Cardiac muscle cell (in vitro differentiated cells and primary cell): ENCODE measurements at places on chromosomes 1 and 21.

DNA sequence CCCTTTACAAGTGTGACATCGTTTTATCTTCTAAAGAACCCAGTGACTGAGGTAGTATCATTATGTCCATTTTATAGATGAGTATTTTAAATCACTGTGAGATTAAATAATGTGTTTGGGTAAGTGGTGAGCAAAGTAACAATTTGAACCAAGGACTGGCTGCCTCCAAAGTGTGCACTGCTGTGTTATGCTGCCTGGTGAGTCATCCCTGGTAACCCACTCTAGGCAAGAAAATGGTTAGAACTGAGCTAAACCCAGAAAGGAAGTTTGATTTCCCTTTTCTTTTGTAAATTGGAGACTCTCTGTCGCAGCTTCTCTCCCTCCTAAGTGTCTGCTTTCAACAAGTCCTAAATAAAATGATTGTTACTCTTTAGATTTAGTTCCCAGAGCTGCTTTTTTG, 342.8 kb upstream of the KAZN start:
- peak; percentile 8 for DNase-seq

DNA sequence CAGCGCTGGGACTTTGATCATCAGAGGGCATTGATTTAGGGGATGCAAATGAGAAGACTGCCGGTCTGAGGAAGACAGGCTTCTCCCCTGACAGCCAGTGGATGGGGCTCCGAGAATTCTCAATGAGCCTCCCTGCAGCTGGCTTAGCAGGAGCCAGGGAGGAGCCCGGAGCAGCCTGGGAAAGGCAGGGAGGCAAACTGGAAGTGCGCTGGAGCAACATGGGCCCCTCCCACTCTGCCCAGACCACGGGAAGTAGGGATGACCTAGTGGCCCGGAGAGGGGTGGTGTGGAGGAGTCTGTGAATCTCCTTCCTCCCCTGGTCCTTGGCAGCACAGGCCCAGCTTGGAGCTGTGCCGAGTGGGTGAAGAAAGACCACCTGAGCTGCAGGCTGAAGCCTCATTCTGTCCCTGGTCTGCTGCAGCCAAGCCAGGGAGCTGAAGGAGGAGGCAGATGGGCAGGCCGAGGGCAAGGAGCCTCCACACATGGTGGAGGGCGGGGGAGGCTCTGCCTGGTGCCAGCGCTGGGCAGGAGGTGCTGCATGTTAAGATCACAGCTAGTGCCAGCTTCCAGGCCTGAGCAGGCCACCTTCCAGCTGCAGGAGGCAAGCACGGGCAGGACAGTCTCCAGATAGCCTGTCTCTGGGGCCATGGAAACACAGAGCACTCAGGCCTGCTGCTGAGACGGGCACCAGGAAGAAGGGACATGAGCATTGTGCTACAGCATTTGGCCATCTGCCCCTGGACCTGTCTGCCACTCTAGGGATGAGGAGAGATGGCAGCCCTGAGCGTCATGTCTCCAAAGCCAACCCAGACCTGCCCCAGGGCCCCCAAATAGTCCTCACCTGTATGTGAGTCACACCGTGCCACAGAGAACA, 12.2 kb upstream of the CLSTN1 start:
- DNase-seq = peak; percentile 46

GRCh38 chr21:45074818-45075595, 627 bp downstream of the ADARB1 start:
- peak; percentile 65 for DNase-seq

- peak; percentile 27 for DNase-seq
These were observed 152.2 kb downstream of the HIVEP3 start for GRCh38 chr1:41766546-41766945.

- no peak for DNase-seq
These were observed 24.6 kb upstream of the SPAG17 start for GRCh38 chr1:118209648-118210047.

DNA sequence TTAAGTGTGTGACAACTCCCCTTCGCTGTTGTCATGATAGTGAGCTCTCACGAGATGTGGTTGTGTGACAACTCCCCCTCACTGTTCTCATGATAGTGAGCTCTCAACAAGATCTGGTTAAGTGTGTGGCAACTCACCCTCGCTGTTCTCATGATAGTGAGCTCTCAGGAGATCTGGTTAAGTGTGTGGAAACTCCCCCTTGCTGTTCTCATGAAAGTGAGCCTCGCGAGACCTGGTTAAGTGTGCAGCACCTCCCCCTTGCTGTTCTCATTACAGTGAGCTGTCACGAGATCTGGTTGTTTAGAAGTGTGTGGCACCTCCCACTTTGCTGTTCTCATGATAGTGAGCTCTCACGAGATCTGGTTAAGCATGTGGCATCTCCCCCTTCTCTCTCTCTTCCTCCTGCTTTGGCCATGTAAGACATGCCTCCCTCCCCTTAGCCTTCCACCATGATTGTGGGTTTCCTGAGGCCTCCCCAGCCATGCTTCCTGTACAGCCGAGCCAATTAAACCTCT, 25.1 kb upstream of the LSS start:
- DNase-seq = peak; percentile 10

DNA sequence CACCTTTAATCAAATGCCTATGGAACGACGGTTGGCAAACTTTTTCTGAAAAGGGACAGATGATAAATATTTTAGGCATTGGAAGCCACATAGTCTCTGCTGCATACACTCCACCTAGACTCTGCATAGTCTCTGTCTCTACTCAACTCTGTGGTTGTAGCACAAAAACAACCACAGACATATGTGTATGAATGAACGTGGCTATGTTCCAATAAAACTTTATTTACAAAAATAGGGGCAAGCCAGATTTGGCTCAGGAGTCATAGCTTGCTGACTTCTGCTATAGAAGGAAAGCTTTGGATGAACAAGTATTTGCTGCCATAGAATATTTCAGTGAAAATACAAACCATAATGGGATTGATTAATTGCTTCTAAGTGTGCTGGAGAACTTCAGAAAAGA, 37.5 kb upstream of the ADORA3 start:
- DNase-seq = no peak
